Activated T-cell treated with anti-CD3 and anti-CD28 coated beads, Interleukin-2, amount 50 U/mL, for 72 hours (primary cell): ENCODE measurements at places on chromosomes 6 and 20.

DNA sequence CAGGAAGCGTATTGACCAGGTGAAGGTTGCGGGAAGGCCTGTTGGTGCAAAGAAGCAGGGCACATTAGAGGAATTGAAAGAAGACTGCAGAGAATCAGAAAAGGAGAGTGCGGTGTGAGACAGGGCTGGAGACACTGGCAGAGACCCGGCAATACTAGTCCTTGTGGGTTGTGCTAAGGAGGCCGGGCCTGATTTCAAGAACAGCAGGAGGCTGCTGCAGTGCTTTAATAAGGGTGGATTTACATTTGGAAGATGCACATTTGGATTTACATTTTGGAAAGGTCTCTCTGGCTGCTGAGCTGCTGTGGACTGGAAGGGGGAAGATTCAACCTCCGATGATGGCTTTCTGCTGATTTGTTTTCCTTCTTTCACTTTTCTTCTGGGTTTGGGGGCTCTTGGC lies 167.8 kb downstream of the SLC24A3 start:
- DNase-seq = no peak

- no peak for DNase-seq
These were observed 186.1 kb downstream of the BMP2 start for GRCh38 chr20:6953611-6954010.

DNA sequence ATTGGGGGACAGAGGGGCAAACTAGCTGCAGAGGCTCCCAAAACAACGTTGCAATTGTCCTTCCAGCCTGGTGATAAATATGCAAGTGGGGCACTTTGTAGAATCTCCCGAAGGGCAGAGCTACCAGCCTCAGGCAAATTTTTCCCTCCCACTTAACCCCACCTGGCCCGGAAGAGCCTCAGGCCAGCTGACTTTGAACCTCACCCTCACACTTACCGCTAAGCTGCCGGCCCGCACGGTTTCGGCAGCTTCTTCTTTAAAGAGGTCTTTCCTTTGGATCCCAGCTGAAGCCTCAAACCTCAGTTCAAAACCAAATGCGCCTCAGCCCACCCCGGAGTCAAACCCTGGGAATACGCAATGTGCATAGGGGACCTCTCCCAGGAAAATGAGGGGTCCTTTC lies 2.5 kb downstream of the OVOL2 start:
- no peak for DNase-seq

DNA sequence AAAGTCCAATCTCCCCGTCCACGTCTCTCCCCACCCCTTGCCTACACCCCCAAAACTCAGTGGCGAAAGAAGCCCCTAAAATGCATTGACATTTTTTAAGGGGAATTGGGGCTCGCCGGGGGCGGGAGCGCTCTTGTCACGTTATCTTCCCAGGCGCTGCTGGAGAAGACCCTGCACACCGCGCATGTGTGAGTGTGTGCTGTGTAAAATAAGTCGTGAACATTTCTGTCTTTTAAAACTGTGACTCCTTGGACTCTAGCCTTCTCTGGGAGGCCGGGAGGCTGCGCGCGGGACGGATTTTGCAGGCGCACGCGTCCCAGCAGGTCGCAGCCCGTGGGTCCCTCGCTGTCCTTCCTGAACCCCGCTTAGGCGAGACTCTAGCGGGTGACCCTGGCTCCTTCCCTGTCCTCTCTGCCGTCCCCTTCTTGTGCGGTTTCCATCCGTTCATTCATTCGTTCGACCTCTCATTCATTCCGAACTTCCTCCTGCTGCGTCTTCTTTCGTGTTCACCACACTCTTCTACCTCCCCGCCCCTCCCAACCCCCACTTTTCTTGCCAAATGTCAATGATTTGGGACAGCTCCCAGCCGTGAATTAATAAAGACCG lies 2.2 kb downstream of the NRN1 start:
- DNase-seq = no peak
